ENCODE measurements at places on chromosomes 4 and X.

GRCh38 chrX:134669378-134670098 lies 11.3 kb upstream of the PLAC1 start:
- DNase-seq = no peak

GRCh38 chr4:40448875-40449274 lies 113.7 kb downstream of the CHRNA9 start:
- DNase-seq = no peak

- DNase-seq = no peak
Measured at GRCh38 chr4:98710831-98711230, 52.4 kb upstream of the TSPAN5 start.

- DNase-seq = no peak
Measured at GRCh38 chrX:86917959-86918358, 599.6 kb upstream of the KLHL4 start.

DNA sequence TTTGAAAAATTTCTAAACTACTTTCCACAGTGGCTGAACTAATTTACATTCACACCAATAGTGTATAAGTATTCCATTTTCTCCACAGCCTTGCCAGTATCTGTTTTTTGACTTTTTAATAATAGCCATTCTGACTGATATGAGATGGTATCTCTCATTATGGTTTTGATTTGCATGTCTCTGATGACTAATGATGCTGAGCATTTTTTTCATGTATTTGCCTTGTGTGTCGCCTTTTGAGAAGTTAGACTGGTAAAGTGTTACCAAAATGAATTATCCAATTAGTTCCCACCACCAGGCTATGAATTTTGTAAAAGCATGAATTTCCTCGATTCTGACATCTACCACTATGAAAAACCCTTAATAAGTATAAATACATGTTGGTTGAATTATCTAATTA lies 242.2 kb upstream of the GK2 start:
- DNase-seq = no peak

- DNase-seq = peak; percentile 66
Measured at GRCh38 chrX:23699636-23700194, 32.4 kb downstream of the PRDX4 start.

DNA sequence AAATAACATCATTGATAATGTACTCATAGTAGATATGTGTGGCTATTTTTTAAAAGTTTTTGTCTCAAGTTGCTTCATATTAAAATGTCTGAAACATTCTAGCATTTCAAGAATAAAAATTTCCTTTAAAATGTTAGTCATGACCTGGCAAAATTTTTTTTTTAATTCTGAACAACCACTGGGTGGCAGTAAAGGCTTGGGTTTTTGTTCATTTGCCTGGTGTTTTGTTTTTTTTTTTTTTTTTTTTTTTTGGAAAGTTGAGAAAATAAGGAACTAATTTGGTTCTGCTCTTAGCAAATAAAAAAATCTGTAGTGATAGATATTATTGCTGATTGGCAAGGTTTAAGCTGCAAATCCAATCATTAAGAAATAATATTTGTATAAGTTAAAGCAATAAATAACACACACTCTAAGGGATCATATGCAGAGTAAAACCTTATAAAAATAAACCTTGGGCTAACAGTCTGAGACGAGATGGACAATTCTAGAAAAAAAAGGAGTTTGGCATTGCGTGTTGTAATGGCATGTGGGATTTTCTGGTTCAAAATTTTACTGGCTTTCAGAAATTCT lies 81.4 kb downstream of the CEP44 start:
- DNase-seq = peak; percentile 69

GRCh38 chr4:166309286-166309685 lies 436.2 kb downstream of the TLL1 start:
- no peak for DNase-seq

DNA sequence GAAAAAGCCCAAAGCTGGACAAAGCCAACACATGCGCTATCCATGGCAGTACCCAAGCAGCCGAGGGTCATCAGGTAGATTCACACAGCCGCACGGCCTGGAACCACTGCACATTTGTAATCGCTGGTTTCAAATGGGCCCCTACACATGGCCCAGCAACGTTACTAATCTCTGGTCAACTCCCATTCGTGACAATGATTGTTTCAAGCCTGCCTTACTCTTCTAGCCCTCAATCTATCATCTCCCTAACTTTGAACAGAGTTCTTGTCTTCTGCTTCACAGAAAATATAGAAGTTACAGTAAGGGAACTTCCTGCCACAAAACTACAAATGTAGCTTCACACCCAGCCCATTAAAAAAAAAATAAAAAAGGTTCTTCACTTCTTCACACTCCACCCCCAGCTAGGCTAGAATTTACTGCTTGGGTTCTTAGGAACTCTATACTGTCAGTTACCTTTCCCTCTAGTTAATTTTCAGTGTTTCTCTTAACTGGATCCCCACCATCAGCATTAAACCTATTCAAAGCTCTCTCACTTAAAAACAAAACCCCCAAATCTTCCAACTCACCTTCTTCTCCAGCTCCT lies 24.2 kb downstream of the CASP3 start:
- no peak for DNase-seq
